ENCODE measurements at places on chromosomes 5 and 9. TPM values are rescaled to one million over a fixed set of nuclear protein-coding genes. Genes with fewer than 3 reads are reported as not detected.

Gene CNTNAP3
- 1.00 TPM for total RNA-seq

Gene NUP214
- 28.5 TPM for total RNA-seq

GRCh38 chr5:65926893-65927292 is 518 bp downstream of the ERBIN start:
- H3K36me3 ChIP-seq = no peaks in the 10 kb centered on the region
- peak overlapping the region; percentile 100 for H3K27ac ChIP-seq
- H3K4me3 ChIP-seq = peak overlapping the region; percentile 70
- DNase-seq = peak; percentile 33

Gene FOXD4
- 0.30 TPM for total RNA-seq

Gene CCDC171
- total RNA-seq = 3.3 TPM

DNA sequence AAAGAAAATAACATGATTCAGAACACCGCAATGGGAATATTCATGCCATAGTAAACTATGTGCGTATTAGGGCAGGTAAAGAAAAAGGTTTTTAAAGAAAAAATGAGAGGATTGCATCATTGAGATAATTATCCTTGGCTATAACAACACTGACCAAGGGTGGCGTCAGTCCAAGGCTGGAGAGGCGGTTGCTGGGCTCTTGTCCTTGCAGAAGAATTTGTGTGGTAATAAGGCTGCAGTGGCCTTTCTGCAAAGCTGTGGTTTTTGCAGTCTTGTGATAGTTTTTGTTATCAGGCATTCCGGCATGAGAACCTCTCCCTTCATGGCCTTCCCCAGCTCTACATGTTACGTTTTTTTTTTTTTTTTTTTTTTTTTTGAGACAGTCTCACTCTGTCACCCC is 14.0 kb downstream of the BOD1 start:
- H3K27me3 ChIP-seq = no peaks in the 10 kb centered on the region
- H3K36me3 ChIP-seq = no peaks in the 10 kb centered on the region
- no peaks in the 10 kb centered on the region for H3K4me1 ChIP-seq
- no peak overlapping the region for H3K4me3 ChIP-seq
